ENCODE measurements at places on chromosomes 3 and 15. TPM values are rescaled to one million over a fixed set of nuclear protein-coding genes. Genes with fewer than 3 reads are reported as not detected.

Gene SMCO1
- polyA plus RNA-seq = not detected

Gene RETNLB
- polyA plus RNA-seq = not detected

Gene SPATA12
- not detected for polyA plus RNA-seq

Gene GOLGA6L7
- not detected for polyA plus RNA-seq

Gene ADCY5
- polyA plus RNA-seq = 8.0 TPM

Gene GP9
- polyA plus RNA-seq = 0.13 TPM

Gene CPN2
- polyA plus RNA-seq = 0.58 TPM

Gene AHSG
- polyA plus RNA-seq = not detected

Gene SLC9C1
- 0.06 TPM for polyA plus RNA-seq

Gene FOXB1
- polyA plus RNA-seq = not detected

Gene COLQ
- 3.4 TPM for polyA plus RNA-seq

Gene CHRM5
- polyA plus RNA-seq = not detected

Gene OXSM
- 10.3 TPM for polyA plus RNA-seq

Gene SLC28A1
- polyA plus RNA-seq = 0.34 TPM
